ENCODE measurements at places on chromosomes 16 and 17.

DNA sequence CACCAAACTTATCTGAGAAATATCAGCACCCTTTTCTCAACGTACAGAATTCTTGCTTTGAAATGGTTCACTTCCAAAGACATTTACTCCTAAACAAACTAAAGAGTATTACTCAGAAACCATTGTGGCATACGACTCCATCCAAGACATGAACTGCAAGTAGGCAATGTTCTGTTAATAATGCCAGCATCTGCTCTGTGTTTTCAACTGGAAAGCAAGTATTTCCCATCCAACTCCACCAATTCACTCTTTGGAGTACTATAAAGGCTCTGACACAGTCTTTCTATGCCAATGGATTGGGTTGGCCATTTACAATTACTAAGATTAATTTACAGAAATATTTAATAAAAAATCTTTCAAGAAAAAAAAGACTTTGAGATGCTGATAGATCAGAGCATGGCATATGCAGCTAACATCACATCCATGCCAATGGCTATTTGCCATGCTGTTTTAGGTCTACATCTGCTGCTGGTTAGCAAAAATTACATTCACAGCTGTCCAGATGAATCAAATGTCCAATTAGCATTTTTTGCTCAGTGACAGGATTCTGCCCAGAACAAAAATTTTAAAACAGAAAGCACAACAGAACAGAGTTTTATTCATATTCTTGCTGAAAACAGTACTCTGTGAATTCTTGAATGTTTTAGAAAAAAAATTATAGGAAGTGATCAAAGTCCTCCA, 65.9 kb upstream of the HLF start:
- DNase-seq: peak; percentile 85

DNA sequence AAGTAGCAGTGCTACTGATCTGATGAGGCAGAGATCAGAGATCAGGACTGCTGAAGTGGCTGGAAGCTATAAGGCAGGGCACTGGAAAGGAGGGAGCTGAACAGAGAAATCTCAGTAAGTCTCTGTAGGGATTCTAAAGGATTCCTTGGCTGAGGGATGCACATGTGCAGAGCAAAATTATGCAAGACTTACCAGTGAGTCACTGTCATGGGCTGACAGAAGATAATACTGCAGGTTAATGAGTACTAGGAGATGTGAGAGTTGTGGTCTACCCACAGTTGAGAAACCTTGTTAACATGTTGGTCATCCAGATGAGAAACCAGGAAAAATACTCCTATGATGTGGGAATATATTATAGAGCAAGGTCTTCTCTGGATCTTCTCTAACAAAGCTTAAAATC, 378.1 kb downstream of the HAPSTR1 start:
- DNase-seq: no peak

GRCh38 chr17:9383826-9384225, 191.8 kb downstream of the STX8 start:
- no peak for DNase-seq

- no peak for DNase-seq
Measured at GRCh38 chr16:11107780-11108465, 148.1 kb downstream of the SOCS1 start.

DNA sequence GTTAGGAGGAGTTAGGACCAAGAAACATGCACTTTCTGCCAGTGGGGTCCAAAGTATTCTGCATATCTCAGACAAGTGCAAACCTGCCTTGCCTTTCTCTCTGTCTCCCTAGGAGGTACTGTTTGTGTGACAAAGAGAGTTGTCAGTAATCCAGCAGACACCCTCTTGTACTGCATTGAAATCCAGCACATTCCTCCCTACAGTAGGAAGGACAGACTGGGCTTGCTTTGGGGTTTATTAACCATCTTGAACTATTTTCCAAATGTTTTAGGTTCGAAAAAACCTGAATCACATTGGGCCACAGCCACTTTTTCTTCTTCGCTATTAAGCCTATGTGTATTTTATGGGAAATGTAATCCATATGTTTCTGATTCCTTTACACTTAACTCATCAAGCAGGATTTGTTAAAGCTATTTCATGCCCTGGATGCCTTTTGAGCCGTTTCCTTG, 204.2 kb upstream of the KCNJ16 start:
- peak; percentile 22 for DNase-seq
